ENCODE measurements at places on chromosomes 5 and 9. TPM values are rescaled to one million over a fixed set of nuclear protein-coding genes. Genes with fewer than 3 reads are reported as not detected.

The TXNDC8 gene
- total RNA-seq: not detected

The LRRTM2 gene
- not detected for total RNA-seq

The TSPAN17 gene
- total RNA-seq: 52.3 TPM

The FOXB2 gene
- not detected for total RNA-seq

The SLC46A2 gene
- total RNA-seq: not detected

All from A549 treated with Mapracorat at 1 μM for 4 hours (cell line).